GM12878 (cell line): ENCODE measurements at places on chromosomes 7 and 10.
A peak's percentile ranks its signal among the peaks of the same experiment; 100 is the strongest.

DNA sequence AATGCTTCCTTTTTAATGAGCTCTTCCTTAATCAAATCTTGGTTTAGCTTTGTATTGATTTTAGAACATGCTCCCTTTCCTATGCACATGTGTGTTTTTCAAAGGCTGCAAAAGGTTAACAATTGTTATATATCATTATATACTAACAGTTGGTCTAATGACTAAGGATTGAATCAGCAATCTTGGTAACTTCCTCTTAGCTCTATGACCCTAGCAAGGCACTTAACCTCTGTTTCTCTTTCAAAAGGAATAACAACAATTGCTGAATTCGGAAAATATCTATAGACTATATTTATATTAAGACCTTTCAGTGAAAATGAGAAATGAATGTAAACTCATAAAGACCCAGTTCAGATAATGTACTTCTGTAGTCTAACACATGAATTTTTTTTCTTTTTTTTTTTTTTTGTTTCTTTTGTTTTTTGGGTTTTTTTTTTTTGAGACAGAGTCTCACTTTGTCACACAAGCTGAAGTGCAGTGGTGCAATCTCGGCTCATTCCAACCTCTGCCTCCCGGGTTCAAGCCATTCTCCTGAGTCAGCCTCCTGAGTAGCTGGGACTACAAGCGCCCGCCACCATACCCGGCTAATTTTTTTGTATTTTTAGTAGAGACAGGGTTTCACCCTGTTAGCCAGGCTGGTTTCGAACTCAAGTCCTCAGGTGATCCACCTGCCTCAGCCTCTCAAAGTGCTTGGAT is 48.8 kb downstream of the HOXA1 start:
- DNase-seq = no peak

- no peak for DNase-seq
Observed at GRCh38 chr10:95530561-95530960, 30.6 kb downstream of the SORBS1 start.

- no peak for DNase-seq
Observed at GRCh38 chr7:111871283-111871682, 309.0 kb upstream of the IMMP2L start.

- no peak for DNase-seq
Observed at GRCh38 chr7:12327922-12328321, 75.7 kb downstream of the VWDE start.

DNA sequence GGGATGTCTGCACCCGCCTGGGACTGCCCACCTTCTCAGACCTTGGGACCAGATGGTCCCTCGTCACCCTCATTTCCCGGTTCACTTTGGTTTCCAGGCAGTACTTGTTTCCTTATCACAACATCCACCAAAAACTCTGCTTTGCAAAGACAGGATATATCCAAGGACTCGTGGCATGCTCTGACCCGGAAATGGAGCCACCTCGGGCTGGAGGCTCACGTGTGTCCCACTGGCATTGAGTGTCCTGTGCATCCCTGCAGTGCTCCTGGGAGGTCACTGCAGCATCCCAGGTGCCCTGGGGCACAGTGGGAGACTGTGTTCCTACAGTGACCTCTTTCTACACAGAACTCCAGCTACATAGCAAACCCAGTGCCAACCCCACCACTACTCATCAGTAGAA is 611.9 kb upstream of the FOXK1 start:
- no peak for DNase-seq

GRCh38 chr7:143973870-143974416 is 19.3 kb downstream of the OR2F1 start:
- DNase-seq = no peak

GRCh38 chr10:100339236-100339635 is 7.8 kb upstream of the SCD start:
- DNase-seq = peak; percentile 57
